Common myeloid progenitor, CD34-positive (primary cell): ENCODE measurements at places on chromosomes 6 and 20.

DNA sequence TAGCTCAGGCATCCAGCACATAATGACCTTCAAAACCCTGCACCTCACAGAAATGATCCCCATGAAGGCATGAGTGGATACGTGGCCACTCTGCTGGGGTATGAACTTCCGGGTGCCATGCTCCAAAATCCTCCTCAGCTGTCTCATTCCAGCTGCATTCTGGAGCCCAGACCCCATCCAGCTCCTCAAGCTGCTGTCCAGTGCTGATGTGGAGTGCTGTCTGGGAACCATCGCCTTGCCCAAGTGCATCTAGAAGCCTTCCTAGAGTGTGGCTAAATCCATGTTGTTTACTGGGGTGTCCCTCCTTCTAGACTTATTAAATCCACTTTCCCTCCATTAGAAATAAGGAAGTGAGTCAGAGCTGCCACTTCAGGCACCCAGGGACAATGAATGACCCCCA, 130.8 kb upstream of the PTPRT start:
- H3K27ac ChIP-seq, result no peak overlapping the region
- H3K36me3 ChIP-seq, result no peaks in the 10 kb centered on the region
- no peaks in the 10 kb centered on the region for H3K4me1 ChIP-seq
- H3K4me3 ChIP-seq, result no peak overlapping the region

DNA sequence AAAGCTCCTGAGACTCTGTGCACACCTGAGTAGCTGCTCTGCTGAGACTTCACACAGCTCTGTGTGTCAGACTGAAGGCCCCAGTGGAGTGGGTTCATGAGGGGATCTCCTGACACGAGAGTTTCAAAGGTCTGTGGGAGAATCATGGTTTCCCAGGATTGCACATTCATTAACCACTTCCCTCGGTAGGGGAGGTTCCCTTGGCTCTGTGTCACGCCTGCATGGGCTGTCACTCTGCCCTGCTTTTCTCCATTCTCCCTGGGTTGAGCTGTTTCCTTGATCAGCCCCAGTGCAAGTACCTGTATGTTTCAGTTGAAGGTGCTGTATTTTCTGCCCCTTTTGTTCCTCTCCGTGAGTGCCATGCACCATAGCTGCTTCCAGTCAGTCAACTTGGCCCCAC, 236.9 kb downstream of the EPM2A start:
- no peaks in the 10 kb centered on the region for H3K4me1 ChIP-seq
- H3K27me3 ChIP-seq, result no peaks in the 10 kb centered on the region
- H3K4me3 ChIP-seq, result no peak overlapping the region
- H3K36me3 ChIP-seq, result no peaks in the 10 kb centered on the region
- no peak overlapping the region for H3K27ac ChIP-seq

DNA sequence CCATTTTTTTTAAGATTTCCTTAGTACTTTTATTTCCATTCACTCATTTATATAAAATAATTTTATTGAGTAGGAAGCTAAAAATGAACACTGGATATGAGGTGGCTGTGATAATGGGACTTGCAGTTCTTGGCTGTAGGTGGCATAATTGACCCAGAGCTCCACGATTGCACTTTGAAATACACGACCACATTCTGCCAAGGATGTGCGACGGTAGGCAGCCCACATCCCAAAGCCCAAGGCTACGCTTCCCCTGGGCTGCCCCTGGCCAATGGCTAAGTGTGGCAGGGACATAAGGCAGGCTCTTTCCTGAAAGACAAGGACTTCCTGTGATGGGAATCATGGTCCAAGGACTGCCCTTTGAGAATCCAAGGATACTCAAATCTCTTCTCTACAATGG, 43.7 kb upstream of the ADTRP start:
- H3K4me1 ChIP-seq, result no peaks in the 10 kb centered on the region
- no peak overlapping the region for H3K4me3 ChIP-seq
- DNase-seq, result peak; percentile 62
- H3K36me3 ChIP-seq, result no peaks in the 10 kb centered on the region
- H3K27ac ChIP-seq, result no peak overlapping the region
- H3K27me3 ChIP-seq, result no peaks in the 10 kb centered on the region

DNA sequence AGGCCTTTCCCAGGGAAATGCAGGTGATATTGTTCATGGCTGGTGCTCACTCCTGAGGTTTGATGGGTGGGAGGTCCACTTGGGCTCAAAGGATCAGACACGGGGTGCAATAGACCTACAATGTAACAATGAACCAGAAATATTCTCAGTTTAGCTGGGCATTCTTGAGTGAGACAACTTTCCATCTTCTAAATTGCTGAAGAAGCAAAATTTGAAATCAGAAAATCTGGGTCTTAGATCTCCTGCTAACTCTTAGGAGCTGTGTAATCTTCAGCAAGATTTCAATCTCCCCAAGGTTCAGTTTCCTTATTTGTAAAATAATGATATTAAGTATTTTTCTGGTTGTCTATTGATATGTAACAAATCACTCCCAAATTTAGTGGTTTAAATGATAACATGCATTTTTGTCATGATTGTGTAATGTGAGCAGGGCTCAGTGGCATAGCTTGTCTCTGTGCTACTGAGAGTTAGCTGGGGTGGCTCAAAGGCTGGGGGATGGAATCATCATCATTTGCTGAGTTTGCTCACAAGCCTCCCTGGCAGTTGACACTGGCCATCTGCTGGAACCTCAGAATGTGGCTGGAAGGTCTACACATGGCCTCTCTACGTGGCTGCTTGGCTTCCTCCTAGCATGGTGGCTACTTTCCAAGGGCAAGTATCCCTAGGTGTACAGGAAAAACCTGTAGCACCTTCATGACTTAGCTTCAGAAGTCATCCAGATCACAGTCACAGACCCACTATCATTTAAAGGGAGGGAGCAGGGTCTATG, 98.8 kb downstream of the GRM1 start:
- H3K4me1 ChIP-seq, result no peaks in the 10 kb centered on the region
- no peak overlapping the region for H3K27ac ChIP-seq
- no peaks in the 10 kb centered on the region for H3K27me3 ChIP-seq
- H3K36me3 ChIP-seq, result no peaks in the 10 kb centered on the region
- no peak for DNase-seq

DNA sequence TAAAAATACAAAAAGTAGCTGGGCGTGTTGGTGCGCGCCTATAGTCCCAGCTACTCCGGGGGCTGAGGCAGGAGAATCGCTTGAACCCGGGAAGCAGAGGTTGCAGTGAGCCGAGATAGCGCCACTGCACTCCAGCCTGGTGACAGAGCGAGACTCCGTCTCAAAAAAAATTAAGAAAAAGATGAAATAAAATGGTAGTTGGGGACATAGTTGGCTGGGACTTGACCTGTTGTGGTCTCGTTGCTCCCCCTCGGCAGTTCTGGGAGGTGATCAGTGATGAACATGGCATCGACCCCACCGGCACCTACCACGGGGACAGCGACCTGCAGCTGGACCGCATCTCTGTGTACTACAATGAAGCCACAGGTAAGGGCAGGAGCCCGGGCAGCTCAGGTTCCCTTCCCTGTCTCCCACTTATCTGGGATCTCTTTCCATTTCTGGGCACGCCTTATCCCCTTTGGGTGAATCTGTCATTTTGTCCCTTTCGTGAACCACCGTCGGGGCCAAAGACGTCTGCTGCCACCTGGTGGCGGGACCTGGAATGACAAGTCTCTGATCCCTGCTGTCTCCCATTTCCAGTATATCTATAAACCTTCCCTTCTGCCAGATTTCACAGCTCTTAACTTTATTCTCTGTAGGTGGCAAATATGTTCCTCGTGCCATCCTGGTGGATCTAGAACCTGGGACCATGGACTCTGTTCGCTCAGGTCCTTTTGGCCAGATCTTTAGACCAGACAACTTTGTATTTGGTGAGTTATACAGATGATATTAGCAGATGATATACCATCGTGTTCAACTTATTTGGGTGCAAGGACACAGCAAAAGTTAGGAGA, 2.3 kb downstream of the TUBB start:
- no peaks in the 10 kb centered on the region for H3K27me3 ChIP-seq
- H3K27ac ChIP-seq, result no peak overlapping the region
- peaks cover 48% of the 10 kb centered on the region for H3K36me3 ChIP-seq
- peaks cover 50% of the 10 kb centered on the region for H3K4me1 ChIP-seq
- no peak overlapping the region for H3K4me3 ChIP-seq

- no peaks in the 10 kb centered on the region for H3K36me3 ChIP-seq
- H3K27ac ChIP-seq, result peak overlapping the region; percentile 12
- DNase-seq, result peak; percentile 39
- peaks cover 94% of the 10 kb centered on the region for H3K4me1 ChIP-seq
Measured at GRCh38 chr20:60056407-60057122, 98.3 kb downstream of the CDH26 start.

DNA sequence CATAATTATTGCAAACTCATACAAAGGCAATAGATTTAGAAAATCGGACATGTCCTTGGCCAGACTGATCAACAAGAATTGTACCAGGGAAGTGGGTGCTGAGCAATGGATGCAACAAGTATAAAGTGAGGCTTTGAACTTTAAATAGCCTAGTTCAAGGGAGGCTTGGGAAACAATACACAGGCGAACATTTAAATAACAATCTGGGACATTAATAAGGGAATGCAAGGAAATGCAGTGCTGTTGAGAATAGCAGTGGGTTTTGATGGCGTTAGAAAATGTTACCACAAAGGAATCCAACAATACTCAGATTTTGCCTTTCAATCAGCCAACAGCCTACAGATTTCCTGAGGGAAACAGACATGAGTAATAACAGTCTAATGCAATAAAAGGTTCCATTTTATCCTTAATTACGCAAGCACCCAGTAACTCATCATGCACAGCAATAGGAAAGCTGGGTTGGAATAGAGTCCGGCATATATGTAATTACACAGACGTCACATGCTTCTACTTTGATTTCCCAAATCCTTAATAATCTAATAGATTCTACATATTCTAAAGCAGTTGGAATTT, 134.6 kb downstream of the PHACTR1 start:
- no peaks in the 10 kb centered on the region for H3K27me3 ChIP-seq
- no peaks in the 10 kb centered on the region for H3K36me3 ChIP-seq

- no peak for DNase-seq
- H3K27ac ChIP-seq, result no peak overlapping the region
- no peak overlapping the region for H3K4me3 ChIP-seq
Measured at GRCh38 chr20:41191562-41192500, 54.5 kb downstream of the PLCG1 start.

GRCh38 chr20:61772828-61773631, 292.7 kb downstream of the TAF4 start:
- no peak overlapping the region for H3K4me3 ChIP-seq
- no peak overlapping the region for H3K27ac ChIP-seq
- H3K36me3 ChIP-seq, result no peaks in the 10 kb centered on the region
- no peaks in the 10 kb centered on the region for H3K4me1 ChIP-seq

- no peaks in the 10 kb centered on the region for H3K27me3 ChIP-seq
- no peak for DNase-seq
- no peak overlapping the region for H3K27ac ChIP-seq
- no peaks in the 10 kb centered on the region for H3K4me1 ChIP-seq
- no peaks in the 10 kb centered on the region for H3K36me3 ChIP-seq
Measured at GRCh38 chr6:7758456-7758855, 32.6 kb downstream of the BMP6 start.

- no peak overlapping the region for H3K27ac ChIP-seq
- no peaks in the 10 kb centered on the region for H3K27me3 ChIP-seq
- H3K4me1 ChIP-seq, result no peaks in the 10 kb centered on the region
Measured at GRCh38 chr6:5046430-5046829, 38.7 kb upstream of the PPP1R3G start.

- no peaks in the 10 kb centered on the region for H3K4me1 ChIP-seq
- no peak overlapping the region for H3K4me3 ChIP-seq
- no peak for DNase-seq
Measured at GRCh38 chr6:84816741-84817140, 52.3 kb upstream of the TBX18 start.

GRCh38 chr6:157402996-157403685, 22.2 kb downstream of the ZDHHC14 start:
- no peaks in the 10 kb centered on the region for H3K4me1 ChIP-seq
- no peak overlapping the region for H3K27ac ChIP-seq
- no peaks in the 10 kb centered on the region for H3K27me3 ChIP-seq
- no peak overlapping the region for H3K4me3 ChIP-seq
- DNase-seq, result no peak

DNA sequence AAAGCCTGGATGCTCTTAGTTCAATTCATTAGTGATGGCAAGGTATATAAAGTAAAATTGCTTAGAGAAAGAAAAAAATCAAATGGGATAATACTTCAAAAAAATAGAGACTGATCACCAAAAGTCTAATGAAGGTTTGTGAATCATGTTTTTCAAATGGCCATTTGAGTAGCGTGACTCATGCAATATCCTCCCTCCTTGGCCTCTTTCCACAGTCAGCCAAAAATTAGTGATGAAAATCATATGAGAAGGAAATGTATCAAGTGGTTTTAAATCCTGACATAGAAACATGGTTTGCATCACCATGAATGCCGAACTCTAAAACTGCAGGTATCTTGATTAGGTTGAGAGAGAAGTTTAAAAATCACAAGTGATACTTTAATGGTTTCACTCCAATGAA, 1.2 kb upstream of the COL19A1 start:
- no peak overlapping the region for H3K4me3 ChIP-seq
- peaks cover 44% of the 10 kb centered on the region for H3K27me3 ChIP-seq
- peaks cover 13% of the 10 kb centered on the region for H3K4me1 ChIP-seq
- peak; percentile 42 for DNase-seq

DNA sequence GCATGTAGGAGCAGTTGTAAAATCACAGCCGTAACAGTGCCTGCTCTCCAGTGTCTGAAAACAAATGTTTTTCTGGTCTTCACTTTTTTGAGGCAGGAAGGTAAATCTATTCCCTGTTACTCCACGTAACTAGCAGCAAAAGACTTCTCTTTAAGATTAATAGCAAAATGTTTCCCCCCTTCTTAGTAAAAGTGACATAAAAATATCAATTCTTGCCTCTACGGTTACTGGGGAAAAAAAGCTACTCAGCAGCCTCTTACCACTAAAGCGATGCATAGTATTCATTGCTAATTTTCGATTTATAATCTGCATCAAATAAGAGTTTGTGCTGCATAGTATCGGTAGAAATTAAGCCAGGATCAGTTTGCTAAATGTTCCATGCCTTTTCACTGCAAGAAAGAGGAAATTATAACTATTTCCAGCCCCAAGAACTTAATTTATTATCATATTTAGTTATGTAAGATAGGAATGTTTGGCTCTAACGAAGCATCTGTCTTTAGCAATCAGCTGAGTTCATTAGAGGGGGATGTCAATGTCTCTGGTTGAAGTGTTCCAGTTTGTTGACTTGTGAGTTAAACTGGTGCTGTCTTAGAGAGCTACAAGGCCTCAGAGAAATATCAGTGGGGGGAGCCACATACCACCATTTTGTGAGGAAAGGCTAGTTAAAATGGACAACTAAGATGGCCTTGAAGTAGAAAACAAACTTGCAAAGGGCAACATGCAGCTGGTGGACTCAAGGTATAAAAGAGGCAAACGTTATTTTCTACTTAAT, 617 bp upstream of the TSPYL1 start:
- H3K36me3 ChIP-seq, result no peaks in the 10 kb centered on the region
- H3K27ac ChIP-seq, result peak overlapping the region; percentile 99
- H3K27me3 ChIP-seq, result no peaks in the 10 kb centered on the region
- H3K4me3 ChIP-seq, result peak overlapping the region; percentile 98
- peaks cover 37% of the 10 kb centered on the region for H3K4me1 ChIP-seq

DNA sequence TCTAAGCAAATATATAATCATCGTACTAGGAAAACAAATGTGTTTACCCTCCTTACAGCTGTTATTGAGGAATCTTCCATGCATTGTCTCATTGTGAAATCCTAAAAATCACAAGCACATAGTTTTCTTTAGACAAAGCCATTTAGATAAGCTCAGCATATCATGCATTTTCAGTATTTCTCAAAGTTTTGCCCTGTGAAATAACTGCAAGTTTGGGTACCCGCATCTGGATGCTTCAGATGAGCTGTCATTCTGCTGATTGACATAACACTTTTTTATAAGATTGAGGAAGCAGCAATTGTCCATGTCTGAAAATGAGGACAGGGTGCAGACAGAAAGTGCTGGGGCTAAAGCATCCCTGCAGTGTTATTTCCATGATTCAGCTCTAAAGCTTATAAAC, 96.2 kb downstream of the IYD start:
- H3K36me3 ChIP-seq, result no peaks in the 10 kb centered on the region
- H3K27me3 ChIP-seq, result no peaks in the 10 kb centered on the region
- DNase-seq, result no peak
